ENCODE measurements at places on chromosomes 11 and 22.

DNA sequence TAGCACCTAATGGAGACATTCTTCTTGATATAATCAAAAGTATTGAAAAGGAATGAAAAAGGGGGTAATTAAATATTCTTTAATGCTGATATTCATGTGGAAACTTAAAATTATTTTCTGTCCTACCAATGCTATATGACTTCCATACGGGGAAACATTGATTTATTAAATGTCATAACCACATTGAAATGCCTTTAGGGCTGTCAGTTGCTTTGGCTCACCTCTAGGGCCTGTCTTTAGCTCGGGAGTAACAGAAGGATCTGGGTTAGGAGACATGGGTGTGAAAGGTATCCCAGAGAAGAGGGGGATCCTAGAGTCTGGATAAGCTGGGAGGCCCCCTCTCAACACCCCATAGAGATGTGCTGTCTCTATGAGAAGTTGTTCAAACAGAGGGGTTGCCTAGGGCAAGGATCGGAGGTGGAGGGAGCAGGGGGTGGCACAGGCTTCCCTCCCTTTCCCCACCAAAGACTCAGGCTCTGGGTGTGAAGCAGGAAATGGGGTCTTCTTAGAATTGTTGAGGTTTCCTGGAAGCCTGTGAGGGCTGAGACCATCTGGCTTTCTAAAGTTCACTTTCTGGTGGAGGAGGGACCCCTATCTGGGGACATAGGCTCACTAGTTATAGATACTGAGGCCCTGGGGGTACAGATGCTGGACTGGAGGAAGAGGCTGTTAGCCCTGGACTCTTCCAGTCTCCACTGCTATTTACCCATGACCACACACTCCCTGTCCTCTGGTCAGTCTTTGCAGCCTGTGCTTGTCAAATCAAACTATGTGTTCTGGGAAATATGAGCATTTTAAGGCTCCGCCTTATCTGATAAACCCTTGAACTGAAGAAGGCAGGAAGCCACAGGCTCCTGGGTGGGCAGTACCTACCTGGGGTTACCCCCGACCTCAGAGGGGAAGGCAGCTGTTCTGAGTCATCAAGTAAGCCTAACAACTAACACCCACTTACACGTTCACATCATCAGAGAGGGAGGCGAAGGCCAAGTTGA lies 55.8 kb upstream of the RRAS2 start:
- DNase-seq = peak; percentile 30

GRCh38 chr11:44601471-44602370 lies 36.3 kb downstream of the CD82 start:
- DNase-seq = no peak

- DNase-seq = no peak
Measured at GRCh38 chr11:107218123-107219013, 200.1 kb upstream of the GUCY1A2 start.

DNA sequence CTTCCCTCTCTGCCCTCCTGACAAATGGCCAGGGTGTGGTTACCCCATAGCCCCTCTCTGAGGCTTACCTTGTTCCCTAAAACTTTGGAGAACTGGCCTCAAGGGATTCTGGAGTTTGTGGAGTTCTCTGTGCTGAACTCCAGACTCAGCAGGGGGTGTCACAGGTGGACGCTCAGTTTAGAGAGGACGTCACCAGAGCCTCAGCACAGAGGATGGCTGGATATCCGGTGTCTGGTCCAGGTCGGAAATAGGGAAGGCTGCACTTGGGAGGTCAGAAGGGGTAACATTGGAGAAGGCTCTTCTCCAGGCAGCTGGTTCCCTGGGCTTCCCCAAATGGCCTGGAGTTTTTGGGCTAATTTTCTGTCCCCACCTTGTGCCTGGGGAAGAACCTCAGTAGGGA lies 64.2 kb downstream of the ADAMTS15 start:
- no peak for DNase-seq

GRCh38 chr22:26890870-26891269 lies 233.5 kb downstream of the MIAT start:
- no peak for DNase-seq

- peak; percentile 81 for DNase-seq
Measured at GRCh38 chr11:19398772-19399527, 158.2 kb upstream of the E2F8 start.

GRCh38 chr11:126063507-126063852 lies 814 bp upstream of the CDON start:
- DNase-seq = no peak

GRCh38 chr11:134365011-134365925 lies 33.5 kb downstream of the GLB1L2 start:
- DNase-seq = no peak

- DNase-seq = no peak
Measured at GRCh38 chr11:2578929-2579270, 120.9 kb downstream of the KCNQ1OT1 start.

- no peak for DNase-seq
Measured at GRCh38 chr11:17801166-17801565, 66.6 kb downstream of the KCNC1 start.

DNA sequence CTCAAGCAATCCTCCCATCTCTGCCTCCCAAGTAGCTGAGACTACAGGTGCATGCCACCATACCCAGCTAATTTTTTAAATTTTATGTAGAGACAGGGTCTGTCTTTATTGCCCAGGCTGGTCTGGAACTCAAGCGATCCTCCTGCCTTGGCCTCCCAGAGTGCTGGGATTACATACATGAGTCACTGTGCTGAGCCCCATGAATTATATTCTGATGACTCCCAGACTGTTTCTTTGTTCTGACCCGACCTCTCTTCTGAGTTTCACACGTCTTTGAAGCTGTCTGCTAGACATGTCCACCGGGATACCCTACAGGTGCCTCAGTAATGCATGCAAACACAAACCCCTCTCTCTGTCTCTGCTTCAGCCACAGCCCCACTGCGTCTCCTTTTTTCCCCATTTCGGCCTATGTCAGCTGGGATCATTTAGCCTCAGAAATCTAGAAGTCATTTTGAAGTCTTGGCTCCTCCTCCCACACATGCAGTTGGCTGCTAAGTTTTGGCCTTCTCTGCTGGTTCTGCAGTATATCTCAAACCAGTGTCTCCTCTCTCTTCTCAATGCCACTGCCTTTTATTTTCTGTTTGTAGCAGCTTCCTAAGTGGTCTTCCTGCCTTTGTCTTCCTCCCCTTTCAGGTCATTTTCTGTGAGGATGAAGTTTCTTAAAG lies 4.8 kb downstream of the VPS26B start:
- peak; percentile 34 for DNase-seq

- no peak for DNase-seq
Measured at GRCh38 chr22:38513063-38513462, 7.0 kb upstream of the DDX17 start.

DNA sequence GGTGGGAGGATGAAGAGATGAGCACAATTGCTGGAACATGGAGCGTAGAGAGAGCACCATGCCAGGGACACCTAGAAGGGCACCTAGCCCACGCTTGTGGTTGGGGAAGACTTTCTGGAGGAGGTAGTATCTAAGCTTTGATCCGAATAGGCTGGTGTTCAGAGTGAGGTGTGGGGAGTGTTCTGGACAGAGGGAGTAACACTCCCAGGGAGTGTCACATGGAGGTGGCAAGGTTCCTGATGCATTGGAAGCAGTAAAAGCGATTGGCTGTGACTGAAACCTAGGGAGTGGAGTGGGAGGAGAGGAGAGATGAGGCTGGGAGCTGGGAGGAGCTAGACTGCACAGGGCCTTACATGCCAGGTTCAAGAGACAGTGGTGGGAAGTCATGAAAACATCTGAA lies 188.0 kb upstream of the NCAM1 start:
- no peak for DNase-seq

- no peak for DNase-seq
Measured at GRCh38 chr11:126978165-126978564, 22.4 kb downstream of the KIRREL3 start.

- DNase-seq = no peak
Measured at GRCh38 chr11:26904132-26904531, 89.8 kb upstream of the FIBIN start.

DNA sequence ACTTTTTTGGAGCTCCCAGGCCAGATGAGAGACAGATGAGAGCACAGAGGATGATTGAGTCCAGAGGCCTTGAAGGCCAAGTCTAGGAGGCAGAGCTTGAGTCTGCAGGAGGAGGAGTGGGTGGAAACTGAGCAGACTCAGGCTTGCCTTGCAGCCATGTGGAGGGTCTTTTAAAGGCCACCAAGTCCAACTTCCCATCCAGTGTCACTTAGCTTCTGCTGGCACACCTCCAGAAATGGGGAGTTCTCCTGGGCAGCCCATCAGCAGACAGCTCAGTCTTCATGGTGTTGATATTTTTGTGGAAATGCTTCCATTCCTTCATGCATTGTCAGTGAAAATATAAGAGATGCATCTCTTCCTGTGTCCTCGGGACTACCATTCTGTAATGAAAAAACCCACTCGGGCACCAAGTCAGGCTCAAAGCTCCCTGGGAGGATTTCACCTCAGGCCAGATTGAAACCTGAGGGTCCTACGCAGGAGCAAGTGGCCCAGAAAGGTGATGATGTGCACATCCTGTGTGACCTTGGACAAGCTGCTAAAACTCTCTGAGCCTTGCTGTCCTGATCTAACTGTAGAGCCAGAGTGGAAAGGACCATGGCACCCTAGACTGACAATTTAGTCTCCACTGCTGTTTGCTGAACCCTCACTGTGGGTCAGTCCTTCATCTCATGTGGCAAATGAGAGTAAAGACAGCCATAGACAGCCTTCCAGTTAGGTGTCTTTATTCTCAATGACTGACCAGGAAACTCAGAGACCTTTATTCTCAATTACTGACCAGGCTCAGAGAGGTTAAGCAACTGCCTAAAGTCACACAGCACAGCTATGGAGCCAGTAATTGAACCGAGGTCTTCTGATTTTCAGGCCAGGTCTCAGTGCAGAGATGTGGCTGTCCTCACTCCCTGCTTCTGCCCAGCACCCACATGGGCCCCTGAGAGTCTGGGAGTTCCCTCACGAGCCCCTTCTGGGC lies 2.9 kb upstream of the LRRC32 start:
- no peak for DNase-seq

DNA sequence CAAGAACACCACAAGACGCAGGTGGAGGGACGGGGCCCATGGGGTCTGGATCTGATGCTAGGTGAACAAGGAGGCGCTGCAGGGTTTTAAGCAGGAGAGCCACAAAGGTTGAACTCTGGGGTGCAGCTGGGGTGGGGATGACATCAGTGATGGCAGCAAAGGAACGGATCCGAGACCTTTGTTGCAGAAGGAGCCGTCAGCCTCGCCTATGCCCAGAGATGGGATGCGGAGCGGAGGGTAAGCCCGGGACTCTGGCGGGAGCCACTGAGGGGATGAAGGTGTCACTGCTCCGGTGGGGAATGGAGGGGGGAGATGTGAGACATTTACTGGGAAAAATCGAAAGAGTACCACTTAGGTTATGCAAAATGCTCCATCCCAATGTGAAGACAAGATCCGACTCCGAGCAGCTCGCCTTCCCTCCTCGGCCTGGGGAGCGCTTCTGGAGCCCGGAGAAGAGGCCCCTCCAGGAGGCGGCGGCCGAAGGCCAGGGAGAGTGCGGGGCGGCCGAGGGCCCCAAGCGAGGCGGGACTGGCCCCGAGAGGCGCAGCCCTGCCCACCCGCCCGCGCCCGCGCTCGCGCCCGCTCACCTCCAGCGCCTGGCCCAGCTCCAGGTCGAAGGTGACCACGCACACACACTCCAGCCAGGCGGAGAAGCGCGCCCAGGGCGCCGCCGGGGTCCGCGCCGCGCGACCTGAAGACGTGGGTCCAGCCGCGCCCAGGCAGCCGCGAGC lies 422 bp downstream of the DENND6B start:
- peak; percentile 14 for DNase-seq

DNA sequence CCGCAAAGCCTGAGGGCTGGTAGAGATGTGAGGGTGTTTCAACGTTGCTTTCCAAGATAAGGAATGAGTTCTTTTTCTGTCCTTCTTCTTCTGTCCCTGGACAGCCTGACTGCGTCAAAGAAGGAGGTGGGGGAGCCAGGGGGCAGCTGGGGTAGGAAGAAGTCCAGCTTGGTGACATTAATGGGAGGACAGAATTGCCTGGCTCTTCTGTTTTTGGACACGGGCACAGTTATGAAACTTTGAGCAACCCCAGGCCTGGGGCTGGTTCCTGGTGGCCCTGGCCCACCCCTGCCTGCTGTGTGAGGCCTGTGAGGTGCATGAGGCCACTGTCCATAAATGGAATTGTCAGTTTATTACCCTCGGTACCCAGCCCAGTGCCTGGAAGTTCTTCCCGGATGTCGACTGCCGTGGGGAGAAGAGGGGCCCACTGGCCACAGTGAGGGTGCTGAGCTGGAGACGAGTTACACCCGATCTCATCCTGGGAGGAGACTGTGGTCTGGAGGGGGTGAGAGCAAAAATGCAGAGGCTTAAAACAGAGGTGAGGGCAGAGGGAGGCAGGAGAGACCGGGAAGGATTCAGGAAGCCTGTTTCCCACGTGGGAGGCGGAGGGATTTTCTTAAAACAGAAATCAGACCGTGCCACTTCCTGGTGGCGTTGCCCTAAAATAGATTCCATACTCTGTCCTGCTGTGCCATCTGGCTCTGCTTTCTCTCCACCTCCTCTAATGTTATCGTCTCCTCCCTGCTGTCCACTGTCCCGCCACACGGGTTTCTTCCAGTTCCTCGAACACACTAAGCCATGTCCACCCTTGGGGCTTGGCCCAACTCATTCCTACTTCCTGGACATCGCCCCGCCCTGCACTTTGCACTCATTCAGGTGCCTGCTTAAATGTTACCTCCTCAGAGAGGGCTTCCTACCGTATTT lies 59.7 kb upstream of the RASD2 start:
- DNase-seq = no peak

DNA sequence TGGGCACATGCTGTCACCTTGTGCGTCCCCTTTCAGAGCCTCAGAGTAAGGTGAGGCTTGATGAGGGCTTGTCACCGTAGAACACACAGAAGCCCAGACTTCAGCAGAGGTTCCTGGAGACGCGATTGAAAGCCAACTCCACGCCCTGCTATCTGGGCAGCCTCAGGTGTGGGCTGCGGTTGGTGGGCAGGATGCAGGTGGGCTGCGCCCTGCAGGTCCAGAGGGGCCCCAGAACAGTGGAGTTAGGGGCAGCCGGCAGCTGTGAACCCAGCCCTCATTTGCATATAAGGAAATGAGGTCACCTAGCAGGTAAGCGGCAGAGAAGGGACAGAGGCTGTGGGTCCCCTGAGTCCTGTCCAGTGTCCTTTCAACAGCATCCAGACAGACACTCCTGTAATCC lies 15.4 kb downstream of the PHLDA2 start:
- DNase-seq = no peak

DNA sequence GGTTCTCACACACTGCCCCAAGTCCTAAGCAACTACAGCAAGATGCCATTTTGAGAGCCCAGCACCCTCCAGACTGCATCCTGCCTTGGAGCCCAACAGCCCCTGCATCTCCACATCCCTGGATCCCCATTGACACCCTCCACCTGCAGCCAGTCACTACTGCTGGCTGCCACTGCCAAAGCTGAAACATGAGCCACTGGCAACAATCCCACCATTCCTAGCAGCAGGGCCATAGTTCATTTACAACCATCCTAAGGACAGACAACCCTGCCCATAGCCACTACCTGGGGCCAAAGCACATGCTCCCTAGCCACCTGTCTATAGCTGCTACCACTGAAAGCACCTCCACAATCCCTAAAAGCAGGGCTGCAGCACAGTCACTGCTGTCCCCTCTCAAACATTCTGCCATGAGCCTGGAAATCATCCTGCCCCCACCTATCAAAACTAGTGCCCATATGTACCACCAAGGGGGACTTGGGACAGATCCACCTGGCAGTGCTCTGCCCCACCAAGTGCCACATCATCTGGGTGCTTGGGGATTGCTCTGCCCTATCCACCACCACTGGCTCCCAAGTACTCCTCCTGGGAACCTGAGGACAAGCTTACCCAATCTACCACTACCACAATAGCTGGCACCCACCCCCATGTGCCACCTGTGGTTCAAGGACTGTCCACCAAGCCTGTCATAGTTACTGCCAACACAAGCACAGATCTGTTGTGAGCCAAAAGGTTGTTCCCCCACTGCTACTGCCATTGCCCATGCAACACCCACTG lies 138.8 kb upstream of the SOX6 start:
- no peak for DNase-seq

GRCh38 chr11:21630934-21631478 lies 561.9 kb upstream of the ANO5 start:
- no peak for DNase-seq

Measured in cardiac fibroblast (primary cell).